ENCODE measurements at places on chromosomes 1 and 21.

DNA sequence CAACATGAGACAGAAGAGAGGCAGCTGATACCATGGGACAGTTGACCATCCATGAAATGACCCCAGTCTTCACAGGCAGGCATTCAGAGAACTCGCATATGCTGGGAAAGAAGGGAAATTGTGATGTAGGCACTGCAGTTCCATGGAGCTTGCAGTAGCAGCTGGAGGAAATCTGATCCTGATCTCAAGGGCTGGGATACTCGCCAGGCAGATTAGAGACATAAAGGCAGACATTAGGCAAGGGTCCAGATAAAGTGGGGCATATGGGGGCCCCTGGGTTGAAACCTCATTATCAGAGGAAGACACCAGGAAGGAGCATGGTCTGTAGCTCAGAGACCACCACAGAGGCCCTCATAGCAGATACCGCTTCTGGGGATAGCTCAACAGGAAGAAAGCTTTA, 48.7 kb upstream of the TNR start:
- DNase-seq, result no peak

DNA sequence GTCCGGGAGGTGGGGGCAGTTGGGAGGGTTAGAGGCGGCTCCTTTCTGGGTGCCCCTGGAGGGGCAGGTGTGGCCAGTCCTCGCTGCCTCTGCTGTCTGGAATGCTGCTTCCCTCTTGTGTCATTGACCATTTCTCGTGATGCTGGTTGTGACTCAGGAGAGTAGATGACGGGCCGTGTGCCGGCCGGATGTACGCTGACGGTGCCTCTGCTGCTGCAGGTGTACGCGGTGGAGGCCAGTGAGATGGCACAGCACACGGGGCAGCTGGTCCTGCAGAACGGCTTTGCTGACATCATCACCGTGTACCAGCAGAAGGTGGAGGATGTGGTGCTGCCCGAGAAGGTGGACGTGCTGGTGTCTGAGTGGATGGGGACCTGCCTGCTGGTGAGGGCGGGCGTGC, 13.9 kb downstream of the PRMT2 start:
- DNase-seq, result no peak

DNA sequence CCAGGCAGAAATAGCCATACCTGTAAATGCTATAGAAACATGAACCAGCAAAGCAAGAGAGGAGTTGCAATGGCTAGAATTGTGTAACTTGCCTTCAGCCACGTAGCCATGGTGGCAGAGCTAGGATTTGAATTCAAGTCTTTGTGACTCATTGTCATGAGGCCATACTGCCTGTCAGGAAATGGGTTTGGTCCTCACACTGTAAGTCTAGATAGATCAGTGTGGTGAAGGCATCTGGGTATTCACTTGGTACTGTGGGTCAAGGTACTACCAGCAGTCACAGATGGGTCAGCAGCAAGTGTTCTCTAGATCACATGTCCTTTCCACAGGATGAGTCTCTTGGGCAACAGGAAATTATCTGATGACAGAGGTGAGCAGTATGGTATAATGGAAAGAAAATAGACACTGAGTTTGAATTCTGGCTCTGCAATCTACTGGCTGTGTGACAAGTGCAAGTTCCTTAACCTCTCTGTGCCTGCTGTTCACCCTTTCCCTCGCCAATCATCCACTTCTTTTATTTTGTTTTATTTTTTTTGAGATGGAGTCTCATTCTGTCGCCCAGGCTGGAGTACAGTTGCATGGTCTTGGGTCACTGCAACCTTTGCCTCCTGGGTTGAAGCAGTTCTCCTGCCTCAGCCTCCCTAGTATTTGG, 36.9 kb downstream of the FGGY start:
- DNase-seq, result no peak

GRCh38 chr1:231190456-231190855, 28.6 kb downstream of the TRIM67 start:
- DNase-seq, result no peak

DNA sequence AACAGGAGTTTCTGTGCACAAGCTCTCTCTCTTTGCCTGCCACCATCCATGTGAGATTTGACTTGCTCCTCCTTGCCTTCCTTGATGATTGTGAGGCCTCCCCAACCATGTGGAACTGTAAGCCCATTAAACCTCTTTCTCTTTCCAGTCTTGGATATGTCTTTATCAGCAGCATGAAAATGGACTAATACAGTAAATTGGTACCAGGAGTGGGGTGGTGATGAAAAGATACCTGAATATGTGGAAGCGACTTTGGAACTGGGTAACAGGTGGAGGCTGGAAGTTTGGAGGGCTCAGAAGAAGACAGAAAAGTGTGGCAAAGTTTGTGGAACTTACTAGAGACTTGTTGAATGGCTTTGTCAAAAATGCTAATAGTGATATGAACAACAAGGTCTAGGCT, 69.1 kb upstream of the VANGL1 start:
- DNase-seq, result no peak

DNA sequence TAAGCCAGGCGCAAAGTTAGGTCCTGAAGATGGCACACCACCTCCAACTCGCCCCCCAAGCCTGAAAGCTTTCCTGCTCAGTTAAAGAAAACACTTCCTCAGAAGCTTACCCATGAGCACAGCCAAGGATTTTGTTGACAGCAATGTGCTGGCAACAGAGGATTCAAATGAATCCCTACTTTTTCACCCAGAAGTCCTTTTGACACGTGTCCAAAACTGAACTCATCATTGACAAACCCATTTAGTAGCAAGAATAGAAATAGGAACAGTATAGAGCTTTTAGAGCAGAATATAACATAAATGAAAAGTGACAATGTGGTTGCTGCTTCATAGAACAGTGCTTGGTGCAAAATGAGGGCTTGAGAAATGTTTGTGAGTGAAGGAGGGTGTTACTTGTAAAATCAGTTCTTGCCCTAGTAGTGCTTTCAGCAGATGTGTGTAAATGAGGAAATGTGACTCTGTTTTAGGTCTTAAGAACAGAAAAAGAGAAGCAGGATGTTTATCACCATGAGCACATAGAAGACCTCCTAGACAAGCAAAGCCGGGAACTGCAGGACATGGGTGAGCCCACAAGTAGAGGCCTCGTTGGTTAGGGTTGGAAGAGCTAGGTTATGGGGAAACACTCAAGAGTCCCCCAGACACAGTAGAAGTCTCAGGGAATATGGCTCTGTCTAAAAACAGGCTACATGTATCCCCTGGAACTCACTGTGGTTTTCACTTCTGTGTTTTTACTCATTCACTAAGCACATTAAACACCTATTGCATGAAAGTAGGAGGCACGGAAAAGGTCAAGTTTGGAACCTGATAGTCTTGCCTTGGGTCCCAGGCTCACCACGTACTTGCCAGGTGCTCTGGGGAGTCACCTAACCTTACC, 48.6 kb upstream of the TMEM125 start:
- no peak for DNase-seq

GRCh38 chr1:203244776-203245175, 15.3 kb upstream of the CHIT1 start:
- no peak for DNase-seq

DNA sequence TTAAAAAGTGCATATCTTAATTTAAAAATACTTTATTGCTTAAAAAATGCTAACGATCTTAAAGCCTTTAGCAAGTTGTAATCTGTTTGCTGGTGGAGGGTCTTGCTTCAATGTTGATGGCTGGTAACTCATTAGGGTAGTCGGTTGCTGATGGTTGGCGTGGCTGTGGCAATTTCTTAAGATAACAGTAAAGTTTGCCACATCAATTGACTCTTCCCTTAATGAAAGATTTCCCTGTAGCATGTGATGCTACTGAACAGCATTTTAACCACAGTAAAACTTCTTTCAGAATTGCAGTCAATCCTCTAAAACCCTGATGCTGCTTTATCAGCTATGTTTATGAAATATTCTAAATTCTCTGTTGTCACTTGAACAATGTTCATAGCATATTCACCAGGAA, 6.8 kb upstream of the SAMD13 start:
- no peak for DNase-seq

- peak; percentile 59 for DNase-seq
Observed at GRCh38 chr1:201648907-201649721, 110.2 kb downstream of the NAV1 start.

DNA sequence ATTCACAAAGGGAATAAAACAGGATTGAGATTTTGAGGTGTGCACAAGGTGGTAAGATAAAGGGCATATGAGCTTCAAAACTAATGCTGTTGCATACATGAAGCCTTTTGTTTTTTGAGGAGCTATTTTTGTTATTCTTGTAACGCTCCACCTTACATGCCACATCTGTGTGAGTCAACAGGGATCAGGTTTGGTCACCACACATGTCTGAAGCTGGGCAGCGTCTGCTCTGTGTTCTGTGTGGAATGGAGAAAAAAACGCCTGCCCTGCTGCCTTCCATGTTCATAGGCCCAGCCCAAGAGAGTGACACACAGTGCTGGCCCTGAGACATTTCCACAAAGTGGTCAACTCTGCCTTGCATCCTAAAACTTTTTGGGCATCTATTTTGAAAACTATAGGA, 67.7 kb downstream of the MPZL1 start:
- no peak for DNase-seq

- no peak for DNase-seq
Observed at GRCh38 chr21:26840201-26840600, 5.0 kb downstream of the ADAMTS1 start.

- DNase-seq, result no peak
Observed at GRCh38 chr21:29133796-29134195, 3.4 kb downstream of the MAP3K7CL start.

- no peak for DNase-seq
Observed at GRCh38 chr1:92949937-92950817, 11.1 kb downstream of the DIPK1A start.

- DNase-seq, result no peak
Observed at GRCh38 chr1:171912509-171913175, 71.3 kb downstream of the DNM3 start.

GRCh38 chr1:151720125-151720524, 1.2 kb upstream of the RIIAD1 start:
- DNase-seq, result no peak

- DNase-seq, result no peak
Observed at GRCh38 chr1:106526650-106527049, 529.8 kb upstream of the PRMT6 start.

DNA sequence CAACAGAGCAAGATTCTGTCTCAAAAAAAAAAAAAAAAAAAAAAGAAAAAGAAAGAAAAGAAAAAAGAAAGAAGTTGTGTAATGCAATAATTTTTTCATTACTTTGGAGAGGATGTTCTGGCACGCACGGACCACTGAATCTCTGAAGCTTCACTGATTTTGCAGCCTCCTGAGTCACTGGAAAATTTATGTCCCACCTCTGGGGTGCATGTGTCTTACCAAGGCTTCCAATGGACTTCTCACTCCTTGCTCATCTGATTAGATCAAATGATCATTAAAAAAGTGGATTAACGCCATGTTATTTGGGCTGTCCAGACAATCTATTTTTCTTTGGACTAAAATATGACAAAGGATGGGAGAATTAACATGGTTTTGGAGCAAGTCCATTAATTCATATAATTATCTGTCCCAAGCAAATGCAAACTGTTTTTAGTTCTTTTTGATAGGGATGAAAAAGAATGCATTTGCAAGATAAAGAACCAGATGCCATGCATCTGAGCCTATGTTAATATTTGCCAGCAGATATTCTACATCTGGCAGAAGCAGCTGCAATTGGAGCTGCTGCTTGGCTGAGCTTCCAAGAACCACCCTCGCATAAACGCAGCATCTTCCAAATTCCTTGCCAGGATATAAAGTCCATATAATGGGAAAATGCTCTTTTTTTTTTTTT, 10.1 kb upstream of the MAP1LC3C start:
- DNase-seq, result no peak

GRCh38 chr1:181817091-181817490, 244.4 kb downstream of the ZNF648 start:
- no peak for DNase-seq

- no peak for DNase-seq
Observed at GRCh38 chr1:160620942-160621632, 25.8 kb downstream of the SLAMF1 start.

DNA sequence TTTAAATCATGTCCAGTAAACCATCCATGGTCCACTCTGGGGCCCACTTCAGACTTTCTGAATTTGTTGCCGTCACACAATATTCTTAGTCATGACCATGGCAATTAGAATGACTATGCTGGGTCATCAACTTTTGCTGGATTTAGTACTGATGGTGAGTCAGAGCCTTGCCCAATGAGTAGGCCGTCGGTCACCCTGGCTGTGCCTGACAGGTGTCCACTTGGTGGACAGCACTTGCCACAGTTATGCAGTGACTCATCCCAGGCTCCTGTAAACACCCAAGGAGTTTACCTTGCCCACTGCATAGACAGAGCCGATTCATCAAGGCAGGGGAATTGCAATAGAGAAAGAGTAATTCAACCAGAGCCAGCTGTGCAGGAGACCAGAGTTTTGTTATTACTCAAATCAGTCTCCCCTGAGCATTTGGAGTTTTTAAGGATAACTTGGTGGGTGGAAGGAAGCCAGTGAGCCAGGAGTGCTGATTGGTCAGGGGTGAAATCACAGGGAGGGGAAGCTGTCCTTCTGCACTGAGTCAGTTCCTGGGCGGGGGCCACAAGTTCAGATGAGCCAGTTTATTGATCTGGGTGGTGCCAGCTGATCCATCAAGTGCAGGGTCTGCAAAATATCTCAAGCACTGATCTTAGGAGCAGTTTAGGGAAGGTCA, 333.8 kb downstream of the PTPRU start:
- DNase-seq, result no peak

DNA sequence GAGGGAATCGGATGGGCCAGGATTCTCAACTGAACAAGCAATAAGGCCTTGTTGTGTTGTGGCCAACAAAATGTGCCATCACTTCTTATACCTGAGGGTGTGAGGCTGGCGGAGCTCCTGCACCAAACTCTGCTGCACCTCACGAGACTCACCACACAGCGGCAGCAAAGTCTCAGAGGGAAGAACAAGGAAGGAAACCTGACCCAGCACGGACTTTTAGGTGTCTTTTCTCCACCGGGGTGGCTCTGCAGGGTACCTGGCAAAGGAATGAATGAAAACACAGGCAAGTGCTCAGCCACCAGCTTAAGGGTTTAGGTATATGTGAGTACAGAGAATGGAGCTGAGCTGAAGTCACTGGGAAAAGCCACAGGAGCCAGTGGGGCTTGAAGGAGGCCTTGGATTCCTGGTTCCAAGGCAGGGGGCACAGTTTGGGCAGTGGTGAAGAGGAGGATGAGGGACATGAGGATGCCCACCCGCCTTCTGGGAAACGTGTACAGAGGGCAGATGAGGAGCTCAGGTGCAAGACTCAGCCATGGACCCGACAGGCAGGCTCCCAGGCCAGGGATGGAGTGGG, 31.1 kb upstream of the HSD3B1 start:
- DNase-seq, result peak; percentile 37

GRCh38 chr1:16183179-16183578, 27.3 kb upstream of the EPHA2 start:
- DNase-seq, result no peak

- no peak for DNase-seq
Observed at GRCh38 chr21:25640202-25640942, 1.3 kb downstream of the JAM2 start.

DNA sequence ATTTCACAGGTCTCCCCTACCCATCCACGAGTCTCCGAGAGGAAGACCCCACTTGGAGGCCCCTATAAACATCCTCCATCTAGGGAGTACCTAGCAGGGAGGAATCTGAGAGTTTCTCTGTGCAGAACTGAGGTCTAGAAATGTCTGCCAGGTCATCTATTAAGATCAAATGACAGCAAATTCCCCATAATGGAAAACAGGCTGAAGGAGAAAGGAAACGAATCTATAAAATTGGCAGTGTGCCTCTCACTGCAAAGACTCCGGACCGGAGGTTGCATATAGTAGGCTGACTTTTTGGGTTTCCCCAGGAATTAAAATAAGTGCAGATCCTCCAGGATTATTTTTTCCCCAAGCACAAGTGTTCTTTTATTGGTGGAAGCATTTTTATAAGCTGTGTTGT, 57.7 kb downstream of the NMNAT2 start:
- no peak for DNase-seq

GRCh38 chr1:175470591-175470990, 272.8 kb downstream of the TNR start:
- no peak for DNase-seq

Data from NCI-H2029 treated with DMSO at 0.1 percent for 48 hours (cell line).